Cerebellar nuclear complex (tissue), 1 donor: ENCODE measurements at places on chromosomes 1 and 21.

- DNase-seq = no peak
These were observed 150.1 kb downstream of the CDC7 start for GRCh38 chr1:91650764-91651163.

DNA sequence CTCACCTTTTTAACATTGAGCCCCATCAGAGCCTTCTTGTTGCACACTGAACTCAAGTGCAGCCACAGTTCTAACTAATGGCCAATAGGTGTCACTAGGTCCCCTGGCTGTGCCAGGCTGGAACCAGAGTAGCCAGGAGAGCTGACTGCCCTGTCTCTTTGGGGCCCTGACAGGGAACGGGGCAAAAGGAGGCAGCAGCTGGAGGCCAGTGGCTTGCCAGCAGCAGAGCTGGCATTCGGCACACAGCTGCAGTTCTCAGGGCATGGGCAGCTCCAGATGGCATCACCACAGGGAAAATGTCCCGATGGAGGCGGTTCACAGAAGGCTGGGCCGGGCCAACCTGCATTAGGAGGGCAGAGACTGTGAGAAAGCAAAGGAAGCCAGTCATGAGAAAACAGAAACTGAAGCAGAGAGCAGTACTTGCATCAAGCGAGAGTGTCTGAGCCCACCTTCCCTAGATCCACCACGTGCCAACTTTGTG is 188.6 kb downstream of the FCRL5 start:
- no peak for DNase-seq

DNA sequence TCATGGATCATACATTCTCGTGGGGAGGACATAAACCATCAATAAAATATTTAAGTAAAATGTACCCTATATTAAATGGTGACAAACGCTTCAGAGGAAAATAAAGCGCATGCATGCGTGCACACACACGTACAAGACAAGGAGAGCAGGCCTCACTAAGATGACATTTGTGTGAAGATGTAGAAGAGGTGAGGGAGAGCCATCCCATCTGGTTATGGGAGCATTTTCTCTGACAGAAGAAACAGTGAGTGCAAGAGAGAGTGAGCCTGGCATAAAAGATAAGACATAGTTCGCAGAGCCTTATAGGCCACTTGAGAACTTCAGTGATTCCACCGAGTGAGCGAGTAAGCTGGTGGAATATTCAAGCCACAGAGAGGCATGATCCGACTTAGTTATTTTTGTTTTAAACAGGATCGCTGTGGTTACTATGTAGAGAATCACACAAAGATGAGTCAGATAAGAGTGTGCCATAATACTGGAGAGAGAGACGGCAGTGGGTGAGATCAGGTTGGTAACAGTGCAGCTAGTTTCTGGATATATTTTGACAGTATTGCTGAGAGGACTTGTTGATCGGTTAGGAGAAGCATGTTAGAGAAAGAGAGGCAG is 624.2 kb downstream of the PLPP3 start:
- no peak for DNase-seq

- DNase-seq = peak; percentile 27
These were observed 56.8 kb downstream of the GLIS1 start for GRCh38 chr1:53681977-53682685.

- DNase-seq = no peak
These were observed 5.1 kb downstream of the ZNF362 start for GRCh38 chr1:33261344-33261743.

GRCh38 chr21:34186109-34186719 is 112.8 kb downstream of the MRPS6 start:
- DNase-seq = no peak

- no peak for DNase-seq
These were observed 112.0 kb downstream of the AKT3 start for GRCh38 chr1:243738020-243738419.

DNA sequence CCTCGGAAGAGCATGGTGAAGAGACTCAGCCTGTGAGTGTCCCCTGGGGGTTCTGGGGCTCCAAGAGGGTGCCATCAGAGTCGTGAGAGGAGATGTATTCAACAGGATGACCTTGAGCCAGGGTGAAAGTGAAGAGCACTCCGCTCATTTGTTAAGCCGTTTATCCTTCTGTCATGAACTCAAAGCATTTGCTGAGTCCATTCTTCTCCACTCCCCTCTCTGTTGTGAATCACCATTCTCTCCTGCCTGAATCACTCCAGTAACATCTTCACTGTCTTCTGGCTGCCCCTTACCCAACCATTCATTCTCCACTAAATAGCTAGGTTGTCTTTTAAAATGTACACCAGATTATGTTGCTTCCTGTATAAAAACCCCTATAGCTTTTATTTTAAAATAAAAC is 102.2 kb downstream of the RGL1 start:
- no peak for DNase-seq
